ENCODE measurements at places on chromosomes 7 and 10. TPM values are rescaled to one million over a fixed set of nuclear protein-coding genes. Genes with fewer than 3 reads are reported as not detected.

- H3K4me1 ChIP-seq: peaks cover 20% of the 10 kb centered on the region
- H3K27ac ChIP-seq: no peak overlapping the region
- no peaks in the 10 kb centered on the region for H3K36me3 ChIP-seq
- no peak for DNase-seq
- H3K4me3 ChIP-seq: no peak overlapping the region
Observed at GRCh38 chr10:70891627-70892026, 3.3 kb upstream of the PCBD1 start.

Gene MYL10
- total RNA-seq: 14.8 TPM

DNA sequence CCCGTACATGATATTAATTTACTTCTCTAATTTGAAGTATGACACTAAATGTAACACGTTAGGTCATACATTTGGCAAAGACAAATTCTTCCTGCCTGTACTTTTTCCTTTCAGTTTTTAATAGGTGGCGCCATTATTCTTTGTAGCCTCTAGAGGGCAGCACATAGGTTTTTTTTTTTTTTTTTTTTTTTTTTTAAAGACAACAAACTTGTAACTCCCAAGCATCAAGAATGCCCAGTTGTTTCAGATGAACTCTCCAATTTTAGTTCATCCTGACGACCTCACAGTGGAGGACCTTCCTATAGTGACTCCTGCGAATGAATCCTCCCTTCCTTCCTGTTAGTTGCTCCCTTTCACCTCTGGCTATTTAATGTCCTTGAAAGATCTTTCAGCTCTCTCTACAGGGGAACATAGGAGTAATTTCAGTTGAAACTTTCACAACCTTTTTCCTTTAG lies 139.3 kb upstream of the HDAC9 start:
- H3K36me3 ChIP-seq: no peaks in the 10 kb centered on the region
- no peak overlapping the region for H3K27ac ChIP-seq
- no peak overlapping the region for H3K4me3 ChIP-seq
- no peaks in the 10 kb centered on the region for H3K4me1 ChIP-seq
- DNase-seq: peak; percentile 55

Gene CDHR1
- 0.27 TPM for total RNA-seq

Gene SPDYE5
- total RNA-seq: 0.04 TPM

Gene PNLIP
- 0.18 TPM for total RNA-seq

DNA sequence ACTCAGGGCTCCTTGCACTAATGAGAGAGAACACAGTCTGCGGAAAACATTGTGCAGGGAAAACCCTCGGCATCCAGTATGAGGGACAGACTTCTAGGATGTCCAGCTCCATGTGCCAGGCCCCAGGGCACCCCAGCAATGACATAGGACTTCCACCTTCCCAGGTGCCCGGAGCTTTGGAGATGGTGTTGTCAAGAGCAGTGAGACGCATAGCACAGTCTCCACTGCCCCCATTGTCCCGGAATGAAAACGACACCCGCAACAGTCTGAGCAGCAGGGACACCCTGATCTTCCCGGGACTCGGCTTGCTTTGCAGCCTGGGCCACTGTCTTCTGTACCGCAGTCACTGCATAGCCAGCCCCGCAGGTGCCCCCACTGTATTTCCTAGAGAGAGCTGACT lies 339.2 kb upstream of the ADARB2 start:
- no peaks in the 10 kb centered on the region for H3K27me3 ChIP-seq
- no peak for DNase-seq
- no peak overlapping the region for H3K27ac ChIP-seq

DNA sequence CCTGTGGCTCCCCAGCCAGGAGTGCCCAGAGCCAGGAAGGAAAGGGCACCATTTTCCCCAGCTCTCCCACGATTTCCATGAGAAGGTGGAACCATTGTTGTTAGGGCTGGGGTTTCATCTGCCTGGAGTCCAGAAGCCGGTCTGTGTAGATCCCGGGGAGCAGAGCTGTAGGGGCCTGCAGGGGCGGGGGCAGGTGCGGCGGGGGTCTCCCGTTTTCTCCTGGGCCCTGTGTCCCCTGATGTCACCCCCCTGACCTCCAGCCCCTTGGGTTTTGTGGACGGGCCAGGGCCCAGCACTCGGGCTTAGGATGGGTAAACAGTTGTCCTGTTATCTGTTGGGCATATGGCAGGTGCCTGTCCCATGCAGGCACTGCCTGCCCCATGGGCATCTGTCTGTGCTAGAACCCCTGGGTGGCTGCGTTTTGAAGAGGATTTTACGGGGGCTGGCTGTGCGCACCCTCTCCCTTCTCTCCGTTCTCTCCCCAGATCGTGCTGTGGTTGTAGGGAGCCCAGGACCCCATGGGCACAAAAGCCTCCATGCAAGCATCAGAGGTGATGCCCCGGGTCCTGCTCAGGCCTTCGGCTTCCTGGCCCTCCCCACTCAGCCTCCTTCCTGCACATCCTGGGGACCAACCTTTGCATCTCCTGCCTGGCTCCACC lies 158.8 kb downstream of the WDR37 start:
- H3K4me3 ChIP-seq: no peak overlapping the region
- no peak overlapping the region for H3K27ac ChIP-seq
- H3K36me3 ChIP-seq: no peaks in the 10 kb centered on the region

DNA sequence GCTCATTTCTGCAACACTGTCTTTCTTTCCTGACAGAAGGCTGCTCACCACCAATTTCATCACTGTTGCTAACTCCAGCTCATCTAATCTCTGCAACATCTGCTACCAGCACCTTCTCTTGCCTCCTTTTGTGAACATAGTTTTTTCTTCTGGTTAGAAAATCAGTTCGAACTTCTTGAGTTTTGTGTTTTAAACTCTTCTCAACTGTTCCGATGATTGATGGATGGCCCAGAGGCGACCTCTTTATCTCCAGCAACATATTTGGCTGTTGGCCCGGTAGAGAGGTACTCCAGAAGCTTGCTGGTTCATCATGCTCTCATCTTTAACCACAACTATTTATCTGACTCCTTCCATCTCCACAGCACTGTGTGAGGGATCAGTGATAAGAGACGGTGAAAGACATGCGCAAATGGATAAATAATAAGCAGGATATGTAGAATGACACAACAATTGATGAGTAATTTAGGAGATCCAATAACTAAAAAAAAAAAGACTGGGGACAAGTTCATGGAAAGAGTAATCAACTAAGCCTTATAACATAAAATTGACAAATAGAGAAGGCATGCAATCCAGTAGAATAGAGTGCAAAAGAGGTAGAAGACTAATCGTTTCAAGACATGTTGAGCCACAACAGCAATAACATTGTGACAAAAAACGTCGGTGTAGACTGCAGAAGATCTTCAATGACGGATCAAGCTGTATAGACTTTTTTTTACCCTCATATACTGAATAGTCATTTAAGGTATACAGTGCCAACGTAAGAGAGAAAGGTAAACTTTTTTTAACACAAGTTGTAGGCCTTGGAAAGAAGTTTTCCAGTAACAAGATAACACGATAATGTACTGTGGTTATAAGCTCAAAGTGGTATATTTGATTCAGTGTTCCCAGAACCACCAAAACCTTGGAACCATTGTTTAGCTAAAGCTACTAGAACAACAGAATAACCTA lies 152.2 kb downstream of the CRPPA start:
- no peak overlapping the region for H3K4me3 ChIP-seq
- no peak overlapping the region for H3K27ac ChIP-seq
- no peaks in the 10 kb centered on the region for H3K27me3 ChIP-seq
- DNase-seq: no peak

- no peak overlapping the region for H3K27ac ChIP-seq
- H3K27me3 ChIP-seq: no peaks in the 10 kb centered on the region
- H3K4me1 ChIP-seq: no peaks in the 10 kb centered on the region
- H3K4me3 ChIP-seq: no peak overlapping the region
- H3K36me3 ChIP-seq: peaks cover 9% of the 10 kb centered on the region
- DNase-seq: no peak
Observed at GRCh38 chr10:89783406-89783805, 82.0 kb downstream of the KIF20B start.

Gene ASZ1
- not detected for total RNA-seq

Gene NUB1
- 25.6 TPM for total RNA-seq

Gene POLD2
- total RNA-seq: 60.3 TPM

DNA sequence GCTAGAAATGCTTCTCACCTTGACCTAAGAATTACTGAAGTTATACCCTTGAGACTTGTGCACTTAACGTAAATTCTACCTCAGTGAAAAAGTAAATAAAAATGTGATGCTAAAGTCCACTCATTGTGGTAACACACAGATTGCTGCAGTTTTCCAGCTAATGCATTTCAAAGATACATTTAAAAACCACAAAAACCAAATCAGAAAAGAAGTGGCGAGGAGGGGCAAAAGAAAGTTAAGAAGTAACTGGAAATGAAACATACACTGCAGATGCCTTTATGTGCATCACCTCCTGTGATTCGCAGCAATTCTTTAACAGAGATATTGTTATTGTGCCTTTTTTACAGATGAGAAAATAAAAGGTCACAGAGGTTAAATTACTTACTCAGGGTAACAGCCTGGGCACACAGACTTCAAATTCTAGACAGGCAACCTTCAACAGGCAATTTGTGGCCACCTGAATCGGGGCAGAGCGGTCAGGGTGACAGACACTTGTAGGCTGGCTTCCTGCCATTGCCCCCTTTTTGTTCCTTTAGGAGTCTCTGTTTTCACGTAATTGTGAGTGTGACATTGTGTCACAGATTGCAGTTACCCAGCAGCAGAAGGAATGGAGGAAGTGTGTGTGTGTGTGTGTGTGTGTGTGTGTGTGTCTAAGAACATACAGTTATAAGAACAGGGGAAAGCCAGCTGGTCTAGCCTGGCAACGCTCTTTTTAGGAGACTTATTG lies 1.9 kb downstream of the WIPF3 start:
- peaks cover 17% of the 10 kb centered on the region for H3K4me1 ChIP-seq
- no peak overlapping the region for H3K4me3 ChIP-seq
- H3K36me3 ChIP-seq: no peaks in the 10 kb centered on the region
- DNase-seq: no peak

DNA sequence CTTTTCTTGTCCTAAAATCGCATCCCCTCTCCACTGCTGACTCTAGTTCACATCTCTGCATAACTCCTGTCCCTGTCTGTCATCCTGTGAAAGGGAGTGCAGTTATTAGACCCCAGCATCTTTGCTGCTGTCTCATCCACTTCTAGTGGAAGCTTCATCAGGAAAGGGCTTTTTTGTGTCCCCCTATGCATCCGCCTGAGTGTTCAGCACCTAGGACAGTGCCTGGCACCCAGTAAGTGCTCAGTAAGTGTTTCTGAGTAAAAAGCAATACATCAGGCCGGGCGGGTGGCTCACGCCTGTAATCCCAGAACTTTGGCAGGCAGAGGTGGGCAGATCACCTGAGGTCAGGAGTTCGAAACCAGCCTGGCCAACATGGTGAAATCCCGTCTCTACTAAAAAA lies 211.8 kb upstream of the FOXK1 start:
- H3K27me3 ChIP-seq: peaks cover 2% of the 10 kb centered on the region
- no peaks in the 10 kb centered on the region for H3K36me3 ChIP-seq
- H3K4me1 ChIP-seq: no peaks in the 10 kb centered on the region
- no peak overlapping the region for H3K4me3 ChIP-seq

DNA sequence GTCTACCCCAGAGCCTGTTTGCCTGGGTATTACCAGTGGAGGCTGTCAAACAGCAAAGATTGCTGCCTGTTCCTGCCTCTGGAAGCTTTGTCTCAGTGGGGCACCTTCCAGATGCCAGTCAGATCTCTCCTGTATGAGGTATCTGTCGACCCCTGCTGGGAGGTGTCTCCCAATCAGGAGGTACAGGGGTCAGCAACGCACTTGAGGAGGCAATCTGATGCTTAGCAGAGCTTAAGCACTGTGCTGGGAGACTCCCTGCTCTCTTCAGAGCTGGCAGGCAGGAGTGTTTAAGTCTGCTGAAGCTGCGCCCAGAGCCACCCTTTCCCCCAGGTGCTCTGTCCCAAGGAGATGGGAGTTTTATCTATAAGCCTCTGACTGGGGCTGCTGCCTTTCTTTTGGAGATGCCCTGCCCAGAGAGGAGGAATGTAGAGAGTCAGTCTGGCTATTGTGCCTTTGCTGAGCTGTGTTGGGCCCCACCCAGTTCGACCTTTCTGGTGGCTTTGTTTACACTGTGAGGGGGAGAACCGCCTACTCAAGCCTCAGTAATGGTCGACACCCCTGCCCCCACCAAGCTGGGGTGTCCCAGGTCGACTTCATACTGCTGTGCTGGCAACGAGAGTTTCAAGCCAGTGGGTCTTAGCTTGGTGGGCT lies 62.2 kb downstream of the PPP1R9A start:
- no peak for DNase-seq
- no peaks in the 10 kb centered on the region for H3K36me3 ChIP-seq
- H3K4me3 ChIP-seq: no peak overlapping the region
- H3K4me1 ChIP-seq: peaks cover 22% of the 10 kb centered on the region
- H3K27ac ChIP-seq: peak overlapping the region; percentile 47

Gene ATG9B
- total RNA-seq: 0.22 TPM

- no peaks in the 10 kb centered on the region for H3K4me1 ChIP-seq
- H3K4me3 ChIP-seq: no peak overlapping the region
- H3K36me3 ChIP-seq: no peaks in the 10 kb centered on the region
- DNase-seq: no peak
- peaks cover 19% of the 10 kb centered on the region for H3K27me3 ChIP-seq
- H3K27ac ChIP-seq: no peak overlapping the region
Observed at GRCh38 chr7:154868921-154869320, 134.0 kb downstream of the PAXIP1 start.

Gene FRMD4A
- total RNA-seq: 29.1 TPM

DNA sequence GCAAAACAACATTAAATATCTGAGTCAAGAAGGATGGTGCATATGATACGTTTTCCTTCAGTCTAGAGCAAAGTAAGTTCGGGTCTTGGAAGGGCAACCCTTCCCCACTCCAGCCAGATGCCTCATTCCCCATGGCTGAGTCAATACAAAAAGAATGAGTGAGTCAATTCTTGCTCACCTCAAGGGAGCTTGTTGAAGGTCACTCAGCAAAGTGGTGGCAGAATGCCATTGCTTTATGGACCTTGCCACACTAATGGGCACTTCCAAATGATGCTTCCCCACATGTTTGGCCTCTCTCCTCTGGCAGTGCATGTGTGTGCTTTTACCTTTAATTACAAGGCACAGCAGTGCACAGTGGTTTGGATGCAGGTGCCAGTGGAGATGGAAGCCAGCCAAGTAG lies 296.5 kb downstream of the SORCS3 start:
- no peaks in the 10 kb centered on the region for H3K4me1 ChIP-seq
- no peak for DNase-seq
- no peak overlapping the region for H3K4me3 ChIP-seq
- H3K36me3 ChIP-seq: no peaks in the 10 kb centered on the region

Gene CACNA2D1
- total RNA-seq: 73.7 TPM

DNA sequence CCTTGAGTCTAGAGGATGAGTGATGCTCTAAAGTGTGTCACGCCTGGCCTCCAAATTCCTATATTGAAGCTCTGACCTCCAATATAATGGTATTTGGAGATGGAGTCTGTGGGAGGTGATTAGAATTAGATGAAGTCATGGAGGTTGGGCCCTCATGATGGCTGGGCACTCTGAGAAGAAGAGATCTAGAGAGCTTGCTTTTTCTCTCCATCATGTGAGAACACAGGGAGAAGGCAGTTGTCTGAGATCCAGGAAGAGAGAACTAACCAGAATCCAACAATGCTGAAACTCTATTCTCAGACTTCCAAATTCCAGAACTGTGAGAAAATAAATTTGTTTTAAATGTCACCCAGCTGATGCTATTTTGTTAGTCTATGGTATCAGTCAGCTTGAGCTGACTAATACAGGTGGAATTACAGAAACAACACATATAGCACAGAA lies 15.1 kb downstream of the RNF216 start:
- H3K27ac ChIP-seq: no peak overlapping the region
- peak; percentile 22 for DNase-seq
- H3K4me3 ChIP-seq: no peak overlapping the region
- H3K4me1 ChIP-seq: peaks cover 6% of the 10 kb centered on the region
